Muscle of arm (tissue), 14 donors: ENCODE measurements at places on chromosomes 7 and 10. TPM values are rescaled to one million over a fixed set of nuclear protein-coding genes. Genes with fewer than 3 reads are reported as not detected.

- DNase-seq = no peak
Observed at GRCh38 chr7:95526128-95526738, 40.5 kb downstream of the ASB4 start.

The ERV3-1 gene
- 12.4 TPM for polyA plus RNA-seq

The SERPINE1 gene
- 2.6 TPM for polyA plus RNA-seq

The AGAP3 gene
- 82.2 TPM for polyA plus RNA-seq
